ENCODE measurements at places on chromosomes 2 and 18.
A peak's percentile ranks its signal among the peaks of the same experiment; 100 is the strongest.

DNA sequence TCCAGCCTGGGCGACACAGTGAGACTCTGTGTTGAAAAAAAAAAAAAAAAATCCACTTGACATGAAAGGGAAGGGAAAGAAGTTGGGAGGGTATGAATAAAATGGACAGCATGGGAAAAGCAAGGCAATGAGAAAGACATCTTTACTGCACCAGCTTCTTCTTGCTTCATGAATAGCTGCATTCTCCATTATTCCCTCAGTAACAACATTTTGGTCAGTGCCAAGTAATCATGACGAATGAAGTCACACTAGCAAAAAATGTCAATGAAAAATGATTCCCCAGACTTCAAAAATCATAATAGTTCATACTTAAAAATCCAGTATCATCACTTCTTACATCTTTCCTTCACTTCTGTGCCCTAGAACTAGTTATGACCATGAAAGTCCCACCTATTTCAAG lies 30.4 kb downstream of the ADAM17 start:
- no peak for DNase-seq

DNA sequence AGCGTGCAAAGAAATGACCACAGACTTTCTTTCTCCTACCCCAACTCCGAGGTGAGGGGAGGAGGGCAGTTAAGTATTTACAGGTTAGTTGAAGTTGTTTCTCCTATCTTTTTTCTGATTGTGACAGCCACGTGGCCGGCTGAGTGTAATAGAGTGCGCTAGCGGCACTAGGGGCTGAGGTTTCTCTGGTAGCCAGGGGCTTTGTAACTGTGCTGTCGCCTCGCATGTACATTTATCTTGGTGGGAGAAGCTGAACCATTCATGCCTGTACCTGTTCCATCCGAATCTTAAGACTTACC lies 214.1 kb upstream of the STON1 start:
- DNase-seq, result no peak

DNA sequence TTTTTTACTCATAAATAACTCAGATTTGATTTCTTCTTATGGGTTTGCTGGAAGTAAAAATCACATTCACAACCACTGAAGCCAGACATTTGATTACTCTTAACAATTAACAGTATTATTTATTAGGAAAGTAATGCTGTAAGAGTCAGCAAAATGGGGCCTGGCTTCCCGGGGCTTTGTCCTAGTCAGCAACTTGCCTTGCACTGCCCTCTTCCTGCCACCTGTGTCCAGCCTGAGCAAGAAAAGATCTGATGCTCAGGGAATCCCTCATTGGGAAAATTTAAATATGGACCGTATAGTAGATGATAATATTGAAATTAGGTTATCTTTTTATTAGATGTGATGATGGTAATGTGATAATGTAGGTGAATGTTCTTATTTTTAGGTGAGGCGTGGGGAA lies 30.8 kb upstream of the ACYP2 start:
- DNase-seq, result no peak

- DNase-seq, result no peak
Observed at GRCh38 chr2:96690306-96691021, 47.9 kb downstream of the FER1L5 start.

DNA sequence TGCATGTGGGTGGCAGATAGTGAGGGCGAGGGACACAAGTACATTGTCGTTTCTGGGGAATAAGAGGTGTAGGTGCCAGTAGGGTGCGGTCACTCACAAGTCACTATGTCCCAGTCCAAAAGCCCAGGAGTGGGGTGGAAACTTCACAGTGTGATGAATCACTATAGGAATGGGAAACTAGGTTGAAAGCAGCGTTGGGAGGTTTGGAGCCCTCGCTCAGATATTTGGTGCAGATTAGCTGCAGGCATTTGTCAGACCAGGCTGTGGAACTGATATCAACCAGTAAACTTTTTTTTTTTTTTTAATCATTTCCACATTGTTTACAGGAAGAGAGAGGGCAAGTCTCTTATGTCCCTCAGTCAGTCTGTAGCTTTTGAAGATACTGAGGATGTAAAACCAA lies 121.8 kb downstream of the CERS6 start:
- no peak for DNase-seq

GRCh38 chr2:174688079-174688478 lies 76.2 kb downstream of the CHRNA1 start:
- no peak for DNase-seq

GRCh38 chr2:99140860-99141109 lies 722 bp upstream of the C2orf15 start:
- no peak for DNase-seq

- DNase-seq, result no peak
Observed at GRCh38 chr2:61414674-61415073, 56.2 kb downstream of the USP34 start.

- DNase-seq, result no peak
Observed at GRCh38 chr2:237618449-237618848, 8.9 kb upstream of the LRRFIP1 start.

- DNase-seq, result no peak
Observed at GRCh38 chr2:38615237-38615636, 12.5 kb upstream of the HNRNPLL start.

GRCh38 chr2:150639383-150639782 lies 151.9 kb upstream of the RND3 start:
- no peak for DNase-seq

GRCh38 chr2:146413086-146413610 lies 1431.7 kb upstream of the ACVR2A start:
- DNase-seq, result no peak

GRCh38 chr2:11140492-11140891 lies 14.8 kb upstream of the SLC66A3 start:
- no peak for DNase-seq

DNA sequence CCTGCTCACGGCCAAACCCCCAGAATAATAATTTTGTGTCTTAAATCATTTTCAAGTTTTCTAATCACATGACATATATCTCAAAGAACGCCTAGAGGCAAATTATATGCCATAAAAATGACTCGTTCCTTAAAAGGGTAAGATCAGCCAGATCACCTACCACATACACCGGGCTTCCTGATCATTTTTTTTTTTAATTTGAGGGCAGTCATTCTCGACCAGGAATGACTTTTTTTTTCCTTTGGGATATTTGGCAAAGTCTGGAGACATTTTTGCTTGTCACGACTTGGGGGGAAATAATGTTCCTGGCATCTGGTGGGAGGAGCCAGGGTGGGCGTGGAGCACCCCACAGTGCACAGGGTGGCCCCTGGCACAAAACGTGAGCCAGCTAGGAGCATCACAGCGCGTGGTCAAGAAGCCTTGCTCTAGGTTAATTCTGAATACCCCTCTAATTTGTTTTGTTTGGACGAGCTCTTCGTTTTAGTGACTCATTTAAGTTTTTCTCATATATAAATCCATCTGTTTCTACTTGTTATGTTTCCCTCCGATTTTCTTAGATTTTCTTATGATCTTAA lies 94.9 kb downstream of the TWIST2 start:
- no peak for DNase-seq

- no peak for DNase-seq
Observed at GRCh38 chr18:2881088-2881839, 34.5 kb downstream of the EMILIN2 start.

- no peak for DNase-seq
Observed at GRCh38 chr2:239440511-239440959, 39.7 kb upstream of the HDAC4 start.

DNA sequence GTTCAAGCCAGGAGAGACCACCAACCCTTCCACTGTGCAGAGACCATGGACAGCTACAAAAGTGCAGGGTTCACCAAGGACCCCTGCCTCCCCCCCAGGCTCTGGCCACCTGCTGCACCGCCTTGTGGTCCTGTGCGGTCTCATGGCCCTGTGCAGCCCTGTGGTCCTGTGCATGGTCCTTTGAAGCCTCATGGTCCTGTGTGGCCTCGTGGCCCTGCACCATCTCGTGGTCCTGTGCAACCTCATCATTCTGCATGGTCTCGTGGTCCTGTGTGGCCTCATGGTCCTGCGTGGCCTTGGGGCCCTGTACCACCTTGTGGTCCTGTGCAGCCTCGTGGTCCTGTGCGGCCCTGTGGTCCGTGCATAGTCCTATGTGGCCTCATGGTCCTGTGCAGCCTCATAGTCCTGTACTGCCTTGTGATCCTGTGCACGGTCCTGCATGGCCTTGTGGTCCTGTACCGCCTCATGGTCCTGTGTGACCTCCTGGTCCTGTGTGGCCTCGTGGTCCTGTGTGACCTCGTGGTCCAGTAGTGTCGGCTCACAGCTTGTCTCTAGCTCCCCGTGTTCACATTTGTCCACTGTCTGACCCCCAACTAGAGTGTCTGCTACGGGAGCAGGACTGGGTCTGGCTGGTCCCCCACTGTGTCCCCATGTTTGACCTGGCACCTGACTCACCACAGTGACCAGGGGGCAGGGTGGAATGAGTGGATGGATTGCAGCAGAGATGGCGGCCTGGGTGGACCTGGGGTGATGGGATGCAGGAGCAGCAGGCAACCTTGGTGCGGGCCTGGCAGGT lies 20.0 kb upstream of the OTOS start:
- DNase-seq, result no peak

DNA sequence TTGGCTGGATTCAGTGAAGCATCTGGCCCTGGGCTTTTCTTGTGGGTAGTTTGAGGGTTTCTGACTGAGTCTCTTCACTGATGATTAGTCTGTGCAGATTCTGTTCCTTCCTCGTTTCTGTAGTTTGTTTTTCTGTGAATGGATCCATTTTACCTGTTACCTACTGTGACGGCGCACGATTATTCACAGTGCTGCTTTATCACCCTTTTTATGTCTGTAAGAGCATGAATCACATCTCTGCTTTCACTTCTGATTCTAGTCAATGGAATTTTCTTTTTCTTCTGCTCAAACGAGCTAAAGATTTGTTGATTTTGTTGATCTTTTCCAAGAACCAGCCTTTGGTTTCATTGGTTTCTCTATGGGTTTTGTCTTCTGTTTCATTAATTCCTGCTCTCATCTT lies 60.8 kb downstream of the SLC66A2 start:
- no peak for DNase-seq

DNA sequence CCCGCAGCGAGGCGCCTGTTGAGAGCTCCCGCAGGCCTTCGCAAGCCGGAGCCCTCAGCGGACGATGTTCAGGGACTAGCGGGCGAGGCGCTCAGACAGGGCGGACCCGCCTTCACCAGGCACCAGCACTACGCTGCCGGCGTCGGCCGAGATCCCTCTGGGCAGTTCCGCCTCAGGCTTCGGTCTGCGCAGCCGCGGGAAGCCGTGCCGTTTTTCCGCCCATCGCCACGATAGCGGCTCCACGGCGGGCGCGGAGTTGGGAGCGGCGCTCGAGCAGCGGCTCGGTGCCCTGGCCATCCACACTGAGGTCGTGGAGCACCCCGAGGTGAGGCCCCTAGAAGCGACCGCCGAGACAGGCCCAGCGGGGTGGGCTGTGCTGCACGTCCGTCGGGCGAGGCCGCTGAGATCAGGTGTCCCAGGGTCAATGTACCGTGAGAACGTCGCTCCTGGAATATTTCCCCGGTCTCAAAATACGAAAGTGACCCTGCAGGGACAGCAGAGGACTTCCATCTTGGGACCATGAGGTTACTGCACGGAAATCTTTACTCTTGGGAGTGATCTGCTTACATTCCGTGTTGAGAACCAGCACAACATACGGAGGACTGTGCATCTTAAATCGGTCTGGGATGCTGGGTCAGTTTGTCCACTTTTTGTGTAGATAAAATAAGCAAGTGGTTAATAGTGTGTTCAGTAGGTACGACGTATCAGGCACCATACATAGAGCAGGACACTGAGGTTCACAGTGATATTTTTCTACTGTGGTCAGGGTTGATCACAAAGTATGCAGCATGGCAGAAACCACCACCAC lies 13.3 kb upstream of the MTIF2 start:
- DNase-seq, result peak; percentile 60

- no peak for DNase-seq
Observed at GRCh38 chr18:58633874-58634273, 5.0 kb upstream of the ALPK2 start.

- DNase-seq, result no peak
Observed at GRCh38 chr2:145012214-145012670, 492.3 kb upstream of the ZEB2 start.

- no peak for DNase-seq
Observed at GRCh38 chr18:80246445-80247392, 595 bp downstream of the PARD6G start.

- no peak for DNase-seq
Observed at GRCh38 chr2:37337620-37338280, 6.7 kb upstream of the QPCT start.

GRCh38 chr2:235619544-235619943 lies 125.7 kb downstream of the AGAP1 start:
- DNase-seq, result no peak

DNA sequence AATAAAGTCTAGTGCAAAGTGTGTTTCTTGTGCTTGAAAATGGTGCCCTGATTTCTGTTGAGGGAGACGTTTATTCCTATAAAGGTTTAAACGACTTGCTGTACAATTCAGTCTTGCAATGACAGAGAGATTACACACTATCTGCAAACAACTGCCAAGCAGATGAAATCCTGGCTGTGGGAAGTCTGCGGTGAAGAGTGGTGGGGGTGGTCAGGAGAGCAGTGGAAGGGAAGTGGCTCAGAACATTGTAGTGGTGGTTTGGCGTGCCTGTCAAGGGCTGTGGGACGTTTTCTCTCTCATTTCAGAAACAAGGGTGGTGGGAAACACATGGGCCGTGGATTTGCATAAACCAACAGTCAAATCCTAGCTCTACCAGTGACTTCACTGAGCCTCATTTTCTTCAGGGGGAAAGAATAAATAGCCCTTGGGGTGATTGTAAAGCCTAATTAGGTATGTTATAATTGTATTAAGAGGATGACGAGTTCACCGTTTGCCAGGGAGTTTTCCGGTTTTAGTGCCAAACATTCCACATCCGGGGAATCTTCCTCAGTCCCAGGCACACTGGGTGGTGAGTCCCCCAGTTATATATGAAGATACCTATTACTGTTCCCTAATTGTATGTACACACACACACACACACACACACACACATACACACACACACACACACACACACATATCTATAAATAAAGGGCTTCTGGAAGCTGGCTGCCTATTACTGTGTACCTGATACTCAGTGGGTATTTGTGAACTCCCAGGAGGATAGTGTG lies 115.0 kb downstream of the SPTBN1 start:
- DNase-seq, result no peak

DNA sequence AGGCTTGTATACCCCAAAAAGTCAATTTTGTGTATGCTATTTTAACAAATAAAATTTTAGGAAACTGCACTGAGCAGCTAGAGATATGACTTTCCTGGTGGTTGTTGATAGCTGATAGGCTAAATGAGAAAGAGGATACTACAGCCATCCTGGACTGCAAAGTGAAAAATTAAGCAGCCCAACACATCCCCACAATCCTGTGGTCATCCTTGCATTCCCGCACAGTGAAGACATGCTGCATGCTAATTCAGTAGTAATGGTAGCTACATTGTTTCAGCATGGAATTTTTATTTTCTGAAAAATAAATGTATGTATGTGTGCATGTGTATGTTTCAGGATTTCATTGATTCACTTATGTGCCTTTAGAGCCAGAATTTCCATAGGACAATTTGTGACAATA lies 124.2 kb upstream of the CCDC68 start:
- no peak for DNase-seq

DNA sequence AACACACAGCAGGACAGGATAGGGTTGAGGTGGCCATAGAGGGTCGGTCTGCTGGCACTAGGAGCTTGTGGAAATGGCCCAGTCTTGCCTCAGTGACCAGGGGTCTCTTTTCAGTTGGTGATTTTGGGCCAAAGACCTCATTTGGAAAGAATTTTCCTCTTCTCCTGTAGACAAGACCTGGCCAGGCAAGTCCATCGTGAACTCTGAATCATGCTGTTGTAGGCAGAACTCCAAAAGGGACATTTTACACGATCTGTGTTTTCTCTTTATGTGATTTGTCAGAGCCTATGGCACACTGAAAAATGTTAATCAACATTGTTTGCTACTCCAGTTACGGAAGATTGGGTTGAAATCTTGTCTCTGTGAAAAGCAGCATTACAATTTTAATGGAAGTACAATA lies 126.1 kb upstream of the PXDN start:
- DNase-seq, result no peak

GRCh38 chr2:54574107-54574859 lies 118.2 kb downstream of the SPTBN1 start:
- DNase-seq, result peak; percentile 81
